ENCODE measurements at places on chromosomes 4 and X.

GRCh38 chrX:100379388-100379986 lies 30.6 kb downstream of the PCDH19 start:
- peak; percentile 37 for DNase-seq

- DNase-seq: no peak
These were observed 1367.1 kb downstream of the STIM2 start for GRCh38 chr4:28227764-28228163.

DNA sequence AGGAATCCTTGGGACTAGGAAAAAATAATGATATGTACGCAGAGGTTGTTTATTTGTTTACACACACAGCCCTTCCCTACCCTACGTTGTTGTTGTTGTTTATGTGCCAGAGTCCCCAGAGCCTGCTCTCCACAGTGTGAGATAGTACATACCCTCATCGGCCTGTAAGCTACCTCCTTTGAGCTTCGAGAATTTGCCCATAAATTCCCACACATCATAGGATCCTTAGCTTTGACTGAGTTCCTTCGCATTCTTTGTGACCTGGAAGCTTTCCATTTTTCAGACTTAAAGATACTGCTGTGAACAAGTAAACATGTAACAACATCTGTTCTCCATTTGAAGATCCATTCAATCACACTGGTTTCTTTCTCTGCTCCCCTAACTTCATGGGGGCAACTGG lies 114.5 kb downstream of the IRF2 start:
- no peak for DNase-seq

GRCh38 chr4:8761167-8761823 lies 110.3 kb downstream of the HMX1 start:
- DNase-seq: no peak

- no peak for DNase-seq
These were observed 37.9 kb upstream of the PAPSS1 start for GRCh38 chr4:107757864-107758476.

DNA sequence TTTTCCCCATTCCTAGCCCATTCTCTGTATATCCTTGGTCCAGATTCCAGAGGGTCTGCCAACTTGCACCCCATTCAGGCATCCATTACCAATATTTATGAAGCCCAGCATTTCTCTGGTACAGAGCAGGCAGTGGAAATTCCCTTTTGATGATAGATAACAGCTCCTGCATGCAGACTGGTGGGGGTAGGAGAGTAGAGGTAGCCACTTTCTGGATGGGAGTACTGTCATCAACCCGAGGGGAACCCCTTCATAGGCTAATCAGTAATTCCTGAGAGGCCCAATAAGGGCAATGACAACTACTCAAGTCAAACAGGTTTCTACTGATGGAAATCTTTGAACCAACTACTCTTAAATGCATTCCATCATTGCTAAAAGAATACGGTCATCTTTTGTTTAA lies 63.7 kb downstream of the COL25A1 start:
- no peak for DNase-seq

- no peak for DNase-seq
These were observed 342.7 kb upstream of the PABPC4L start for GRCh38 chr4:134544303-134544770.

DNA sequence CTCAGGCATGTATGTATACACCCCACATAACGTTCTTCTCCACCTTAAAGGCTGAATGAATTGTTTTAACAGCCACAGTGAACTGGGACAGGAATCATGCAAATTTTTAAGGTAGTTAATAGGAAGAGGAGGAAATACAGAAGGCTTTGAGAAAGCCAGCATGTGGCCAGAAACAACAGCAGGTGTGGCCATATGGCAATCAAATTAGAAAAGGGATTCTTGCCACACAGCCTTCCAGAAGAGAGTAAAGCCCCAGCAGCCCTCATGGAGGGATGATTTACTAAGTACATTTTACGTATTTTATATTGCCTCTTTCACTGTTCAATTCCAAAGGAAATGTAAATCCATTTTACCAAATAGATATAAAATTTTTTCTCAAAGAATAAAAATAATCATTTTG lies 792.2 kb downstream of the ADGRL3 start:
- DNase-seq: peak; percentile 75

- DNase-seq: no peak
These were observed 626.8 kb upstream of the GNPDA2 start for GRCh38 chr4:45353161-45353560.

GRCh38 chr4:165838575-165838974 lies 34.5 kb upstream of the TLL1 start:
- DNase-seq: no peak

GRCh38 chr4:161881370-161881769 lies 282.4 kb downstream of the FSTL5 start:
- no peak for DNase-seq

DNA sequence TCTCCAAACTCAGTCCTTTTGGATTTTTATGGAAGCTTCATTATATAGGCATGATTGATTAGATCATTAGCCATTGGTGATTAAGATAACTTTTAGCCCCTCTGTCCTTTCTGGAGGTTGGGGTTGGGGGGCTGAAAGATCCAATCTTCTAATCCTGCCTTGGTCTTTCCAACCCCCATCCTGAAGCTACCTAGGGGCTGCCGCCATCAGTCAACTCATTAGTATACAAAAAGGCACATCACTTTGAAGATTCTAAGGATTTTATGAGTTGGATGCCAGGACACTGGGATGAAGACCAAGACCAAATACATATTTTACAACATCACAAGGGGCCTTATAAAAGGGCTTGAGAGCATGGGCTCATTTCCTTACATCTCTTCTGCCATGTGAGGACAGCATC lies 47.5 kb downstream of the CYTL1 start:
- no peak for DNase-seq

GRCh38 chrX:41589634-41590270 lies 99.0 kb upstream of the GPR34 start:
- DNase-seq: no peak

GRCh38 chrX:155434906-155435743 lies 23.3 kb downstream of the F8A3 start:
- DNase-seq: no peak

- DNase-seq: no peak
These were observed 172.8 kb downstream of the SCFD2 start for GRCh38 chr4:53193111-53193510.

- DNase-seq: no peak
These were observed 34.9 kb downstream of the PDE5A start for GRCh38 chr4:119593698-119594097.

DNA sequence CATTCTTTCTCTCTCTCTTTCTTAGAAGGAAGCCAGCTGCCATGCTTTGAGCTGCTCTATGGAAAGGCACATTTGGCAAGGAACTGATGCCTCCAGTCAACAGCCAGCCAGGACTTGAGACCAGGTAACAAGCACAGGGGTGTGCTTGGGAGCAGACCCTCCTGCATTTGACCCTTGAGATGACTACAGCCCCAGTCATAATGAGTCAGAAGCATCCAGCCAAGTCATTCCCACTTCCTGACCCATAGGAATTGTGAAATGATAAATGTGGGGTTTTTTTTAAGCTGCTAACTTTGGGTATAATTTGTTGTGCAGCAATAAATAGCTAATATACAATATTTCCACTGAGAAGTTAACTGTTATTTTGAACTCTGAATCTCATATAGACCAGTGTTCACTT lies 446.9 kb downstream of the GRXCR1 start:
- DNase-seq: no peak

DNA sequence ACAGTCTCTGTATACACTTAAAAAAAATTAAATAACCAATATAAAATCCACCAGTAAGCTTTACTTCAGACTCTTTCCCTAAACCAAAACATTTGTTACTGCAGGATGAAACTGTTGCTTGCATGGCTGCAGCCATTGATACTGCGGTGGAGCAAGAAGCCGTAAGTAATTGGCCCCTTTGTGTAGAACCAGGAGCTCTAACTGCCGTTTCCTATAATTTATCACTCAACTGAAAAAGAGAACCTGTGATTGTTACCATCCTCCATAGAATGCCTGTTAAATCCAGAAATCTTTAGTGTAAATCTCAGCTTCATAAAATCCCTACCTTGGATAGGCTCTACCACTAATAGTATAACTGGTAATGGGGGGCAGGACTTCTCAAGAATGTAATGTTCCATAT lies 62.6 kb downstream of the KIF4A start:
- no peak for DNase-seq

DNA sequence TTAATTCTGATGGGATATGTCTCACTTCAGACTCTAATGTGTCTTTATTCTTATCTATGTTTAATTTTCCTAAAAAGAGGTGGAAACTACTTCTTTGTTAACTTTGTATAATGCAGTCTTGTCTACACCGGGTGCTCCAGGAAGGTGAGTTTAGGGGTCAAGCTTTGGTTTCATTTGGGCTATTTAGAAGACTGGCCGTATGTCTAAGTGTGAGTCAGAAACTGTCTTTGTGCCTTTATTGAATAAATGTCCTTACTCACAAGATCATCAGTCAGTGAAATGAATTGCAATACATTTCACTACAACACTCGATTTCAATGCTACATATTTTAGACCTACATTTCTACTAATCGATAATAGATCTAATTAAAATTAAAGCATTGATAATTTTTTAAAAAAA lies 56.2 kb downstream of the PROM1 start:
- DNase-seq: no peak

DNA sequence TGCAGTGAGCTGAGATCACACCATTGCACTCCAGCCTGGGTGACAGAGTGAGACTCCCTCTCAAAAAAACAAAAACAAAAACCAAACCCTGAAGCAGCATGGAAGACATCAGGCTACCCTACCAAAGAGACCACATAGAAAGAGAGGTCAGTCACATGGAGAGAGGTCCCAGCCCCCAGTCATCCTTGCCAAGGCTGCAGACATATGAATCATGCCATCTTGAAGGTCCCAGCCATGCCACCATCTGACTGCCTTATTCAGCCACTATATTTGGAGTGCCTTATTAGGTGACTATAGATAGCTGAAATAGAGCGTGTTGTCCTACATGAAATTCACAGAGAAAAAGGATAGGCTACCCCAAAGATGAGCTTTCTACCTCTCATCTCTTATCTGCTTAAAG lies 48.2 kb downstream of the SPINK2 start:
- no peak for DNase-seq

DNA sequence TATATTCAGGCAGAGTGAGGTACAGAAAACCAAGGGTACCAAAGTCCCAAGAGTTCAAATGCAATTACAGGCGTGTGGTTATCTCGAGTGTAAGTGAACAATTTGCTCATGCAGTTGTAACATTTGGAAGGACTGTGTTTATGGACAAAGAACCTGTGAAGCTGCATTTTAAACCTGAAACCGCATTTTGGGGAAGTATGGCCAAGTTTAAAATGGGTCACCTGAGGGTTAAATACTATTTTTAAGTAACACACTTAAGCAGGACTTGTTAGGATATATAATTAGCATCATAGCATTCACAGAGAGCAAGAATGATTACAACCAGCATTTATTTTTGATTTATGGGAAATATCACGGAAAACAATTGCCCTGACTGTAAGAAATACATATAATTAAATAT lies 79.1 kb upstream of the LCORL start:
- no peak for DNase-seq

- DNase-seq: peak; percentile 82
These were observed 103.1 kb downstream of the PHEX start for GRCh38 chrX:22135171-22135711.

DNA sequence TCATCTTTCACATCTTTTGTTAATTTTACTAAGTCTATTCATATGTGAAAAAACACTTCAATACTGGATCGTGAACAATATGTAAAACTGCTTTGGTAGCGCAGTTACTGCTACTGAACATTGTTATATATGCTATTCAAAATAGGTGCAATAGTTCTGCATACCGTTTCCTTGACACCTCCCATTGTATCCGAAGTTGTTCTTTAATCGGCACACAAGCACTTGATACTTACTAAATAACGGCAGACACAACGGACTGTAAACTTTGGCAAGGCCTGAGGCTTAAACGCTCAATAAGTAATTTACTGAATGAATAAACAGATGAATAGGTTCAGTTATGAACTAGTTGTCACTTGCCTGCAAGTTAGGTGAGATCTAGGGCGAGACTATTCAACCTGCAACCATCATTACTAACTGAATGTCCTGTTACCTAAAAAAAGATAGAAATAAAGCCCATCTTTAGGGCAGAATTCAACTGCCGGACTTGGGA lies 620 bp downstream of the ANAPC10 start:
- DNase-seq: no peak

- no peak for DNase-seq
These were observed 134.2 kb downstream of the SPOCK3 start for GRCh38 chr4:167100120-167100519.

- no peak for DNase-seq
These were observed 118.0 kb downstream of the MANBA start for GRCh38 chr4:102642631-102643298.

GRCh38 chr4:35993606-35994005 lies 250.7 kb downstream of the ARAP2 start:
- DNase-seq: no peak

DNA sequence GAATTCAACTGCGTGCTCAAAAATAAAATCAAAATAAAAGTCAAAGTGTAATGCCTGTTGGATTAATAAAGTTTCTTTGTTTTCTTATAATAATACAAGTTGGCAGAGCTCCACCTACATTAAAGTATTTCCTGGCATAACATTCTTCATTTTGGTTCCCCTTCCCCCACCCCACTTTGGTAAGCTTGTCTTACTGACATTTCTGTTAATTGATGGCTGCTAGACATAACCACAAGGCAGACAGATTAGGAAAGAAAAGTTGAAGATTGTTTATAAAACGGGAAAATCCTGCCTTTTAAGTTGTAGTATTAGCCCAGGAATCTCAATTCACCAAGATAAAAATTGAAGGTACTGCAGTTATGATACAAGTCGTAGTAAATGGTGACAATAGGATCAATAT lies 246.5 kb upstream of the RPS6KA3 start:
- DNase-seq: no peak

DNA sequence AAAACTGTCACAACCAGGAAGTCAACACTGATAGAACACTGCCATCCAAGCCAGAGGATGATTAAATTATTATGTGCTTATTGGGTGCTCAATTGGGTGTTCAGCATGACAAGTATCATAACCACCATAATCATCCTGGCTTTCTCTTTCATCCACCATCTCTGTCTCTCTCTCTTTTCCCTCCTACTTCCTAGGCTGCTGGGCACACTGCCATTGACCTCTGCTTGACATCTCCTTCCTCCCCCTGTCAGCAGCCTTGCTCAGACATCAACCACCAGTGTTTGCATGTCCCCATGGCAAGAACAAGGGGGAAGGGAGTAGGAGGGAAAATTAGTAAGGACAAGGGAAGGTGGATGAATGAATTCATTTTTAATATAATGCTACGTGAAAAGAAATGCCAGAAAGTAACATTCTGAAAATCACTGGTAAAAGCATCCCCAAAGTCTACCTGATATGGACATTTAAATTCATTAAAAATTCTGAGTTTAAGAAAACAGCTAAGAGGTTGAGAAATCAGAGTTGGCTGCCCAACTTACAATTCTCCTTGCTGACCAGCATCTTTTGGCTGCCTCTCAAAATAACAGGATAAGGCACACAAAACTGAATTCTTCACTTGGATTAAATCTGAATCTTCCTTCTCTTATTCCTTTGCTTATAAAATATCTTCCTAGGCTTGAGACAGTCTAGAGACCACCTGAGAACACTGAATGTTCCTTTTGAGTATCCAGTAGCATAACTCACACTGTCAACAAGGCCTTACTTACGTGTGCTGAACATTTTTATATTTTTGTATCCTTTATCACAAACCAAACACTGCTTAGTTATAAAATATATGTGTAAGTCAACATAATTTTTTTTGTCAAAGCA lies 48.5 kb downstream of the SNCA start:
- no peak for DNase-seq
